Left ventricle myocardium superior (tissue), 1 donor: ENCODE measurements at places on chromosomes 11 and 22. TPM values are rescaled to one million over a fixed set of nuclear protein-coding genes. Genes with fewer than 3 reads are reported as not detected.

- DNase-seq = no peak
Measured at GRCh38 chr11:12235947-12236743, 125.8 kb downstream of the MICAL2 start.

GRCh38 chr22:37211866-37212173, 457 bp downstream of the SSTR3 start:
- no peak for DNase-seq

- DNase-seq = no peak
Measured at GRCh38 chr11:6405052-6405667, 13.7 kb downstream of the APBB1 start.

DNA sequence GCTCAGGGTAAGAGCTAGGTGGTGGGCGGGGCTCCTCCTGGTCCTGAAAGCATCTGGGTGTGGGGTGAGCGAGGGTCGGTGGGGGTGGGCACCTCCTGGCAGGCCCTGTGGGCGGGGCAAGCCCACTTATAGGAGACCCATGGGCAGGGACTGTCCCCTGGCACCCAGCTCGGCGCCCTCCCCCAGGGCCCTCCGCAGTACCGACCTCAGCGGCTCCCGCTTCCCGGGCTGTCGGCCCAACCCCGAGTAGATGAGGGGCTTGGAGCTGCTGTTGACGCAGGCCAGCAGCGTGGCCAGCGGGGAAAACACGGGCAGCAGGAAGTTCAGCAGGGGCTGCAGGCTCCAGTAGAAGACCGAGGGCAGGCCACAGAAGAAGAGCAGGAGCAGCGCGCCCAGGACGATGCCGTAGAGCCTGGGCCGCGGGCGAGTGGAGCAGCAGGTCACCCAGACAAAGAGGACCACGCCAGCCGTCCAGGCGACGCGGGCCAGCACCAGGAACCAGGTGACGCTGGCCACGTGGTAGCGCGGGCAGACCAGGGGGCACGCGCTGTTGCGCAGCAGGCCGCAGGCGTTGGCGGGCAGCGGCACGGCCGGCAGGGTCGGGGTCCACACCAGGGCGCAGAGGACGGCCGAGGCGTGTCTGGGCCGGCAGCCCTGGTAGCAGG, 663 bp downstream of the MRGPRG start:
- DNase-seq = peak; percentile 28

DNA sequence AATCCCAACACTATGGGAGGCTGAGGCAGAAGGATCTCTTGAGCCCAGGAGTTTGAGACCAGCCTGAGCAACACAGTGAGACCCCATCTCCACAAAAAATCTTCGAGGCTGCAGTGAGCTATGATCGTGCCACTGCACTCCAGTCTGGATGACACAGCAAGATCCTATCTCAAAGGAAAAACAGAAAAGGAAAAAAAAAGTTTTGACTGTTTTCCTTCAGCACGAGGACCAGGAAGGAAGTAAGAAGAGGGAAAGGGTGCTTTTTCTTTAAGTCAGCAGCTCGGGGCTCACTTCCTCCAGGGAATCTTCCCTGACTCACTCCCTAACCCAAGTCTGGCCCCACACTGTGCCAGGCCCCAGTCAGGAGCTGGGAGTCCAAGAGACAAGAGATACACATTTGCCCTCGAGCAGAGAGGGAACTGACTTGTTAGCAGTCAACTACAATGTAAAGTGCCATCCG, 14.2 kb downstream of the ARRB1 start:
- peak; percentile 62 for DNase-seq

GRCh38 chr22:32319861-32320406, 37.7 kb upstream of the RFPL3 start:
- no peak for DNase-seq

DNA sequence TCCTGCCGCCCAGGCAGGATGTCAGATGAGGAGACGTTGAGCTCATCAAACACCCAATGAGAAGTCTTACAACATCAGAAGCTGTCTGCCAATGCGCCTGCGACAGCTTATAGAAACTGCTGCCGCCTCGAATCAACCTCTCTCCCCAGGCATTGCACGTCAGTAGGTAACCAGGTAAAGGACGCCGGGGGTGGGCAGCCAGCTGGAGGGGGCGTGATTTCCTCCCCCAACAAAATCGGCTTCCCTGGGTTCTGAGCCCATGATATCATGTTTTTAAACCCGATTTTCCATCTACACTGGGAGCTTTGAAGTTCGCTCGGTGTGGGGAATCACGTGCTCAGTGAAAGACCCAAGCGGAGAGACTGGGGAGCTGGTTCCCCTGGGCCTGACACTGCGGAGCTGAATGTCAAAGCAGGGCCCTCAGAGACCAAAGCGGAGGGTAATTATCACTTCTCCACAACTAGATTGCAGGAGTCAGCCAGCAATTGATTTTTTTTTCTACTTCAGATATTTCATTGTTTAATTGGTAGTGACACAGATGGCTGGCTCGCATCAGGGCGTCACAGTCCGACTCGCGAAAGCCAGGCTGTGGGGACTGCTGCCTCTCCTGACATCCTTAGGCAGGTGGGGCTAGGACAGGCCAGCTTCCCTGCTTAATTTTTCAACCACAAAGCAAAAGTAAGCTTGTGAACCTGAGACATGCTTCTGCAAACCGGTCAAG, 15.4 kb downstream of the FAM83F start:
- DNase-seq = no peak

GRCh38 chr22:42673898-42674401, 24.8 kb upstream of the CYB5R3 start:
- no peak for DNase-seq

- no peak for DNase-seq
Measured at GRCh38 chr11:17927041-17927440, 85.8 kb downstream of the SERGEF start.

C11orf42 gene
- not detected for total RNA-seq

SLC25A45 gene
- 4.6 TPM for total RNA-seq

RRAS2 gene
- 30.6 TPM for total RNA-seq

MRPL16 gene
- total RNA-seq = 103 TPM

SMIM38 gene
- not detected for total RNA-seq

KRTAP5-7 gene
- not detected for total RNA-seq

MS4A12 gene
- not detected for total RNA-seq

OR52A1 gene
- not detected for total RNA-seq
